KBM-7 (cell line): ENCODE measurements at places on chromosomes 13 and 19.

DNA sequence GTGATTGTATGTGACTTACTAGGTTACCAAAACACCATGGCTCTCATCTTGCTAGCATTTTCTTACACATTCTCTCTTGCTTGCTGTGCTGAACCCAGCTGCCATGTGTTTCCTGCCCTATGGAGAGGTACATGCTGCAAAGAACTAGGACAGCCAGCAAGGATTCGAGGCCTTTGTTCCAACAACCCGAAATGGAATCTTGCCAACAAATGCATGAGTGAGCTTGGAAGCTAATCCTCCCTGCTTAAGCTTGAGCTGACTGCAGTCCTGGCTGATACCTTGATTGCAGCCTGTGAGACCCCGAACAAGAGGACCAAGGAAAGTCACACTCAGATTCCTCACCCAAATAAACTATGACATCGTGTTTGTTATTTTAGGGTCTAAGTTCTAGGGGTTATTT lies 651.2 kb downstream of the SLITRK6 start:
- no peak for DNase-seq

DNA sequence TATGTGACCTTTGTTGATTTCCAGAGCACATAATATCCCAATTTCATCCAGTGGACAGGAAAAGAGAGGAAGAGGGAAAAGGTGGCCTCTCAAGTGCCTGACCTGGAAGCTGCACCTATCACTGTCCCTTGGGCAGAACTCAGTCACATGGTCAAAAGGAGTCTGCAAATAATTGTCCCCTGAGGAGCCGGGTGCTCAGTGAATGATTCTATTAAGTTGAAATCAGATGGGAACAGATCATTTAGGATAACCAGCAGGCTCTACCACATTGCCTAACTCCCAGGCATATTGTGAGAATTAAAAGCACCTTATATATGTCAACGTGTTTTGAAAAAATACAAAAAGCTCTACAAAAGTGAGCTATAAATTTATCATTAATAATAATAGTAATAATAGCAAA lies 6.8 kb downstream of the KL start:
- DNase-seq: no peak

GRCh38 chr13:56893843-56894242 lies 246.9 kb upstream of the PRR20A start:
- no peak for DNase-seq

DNA sequence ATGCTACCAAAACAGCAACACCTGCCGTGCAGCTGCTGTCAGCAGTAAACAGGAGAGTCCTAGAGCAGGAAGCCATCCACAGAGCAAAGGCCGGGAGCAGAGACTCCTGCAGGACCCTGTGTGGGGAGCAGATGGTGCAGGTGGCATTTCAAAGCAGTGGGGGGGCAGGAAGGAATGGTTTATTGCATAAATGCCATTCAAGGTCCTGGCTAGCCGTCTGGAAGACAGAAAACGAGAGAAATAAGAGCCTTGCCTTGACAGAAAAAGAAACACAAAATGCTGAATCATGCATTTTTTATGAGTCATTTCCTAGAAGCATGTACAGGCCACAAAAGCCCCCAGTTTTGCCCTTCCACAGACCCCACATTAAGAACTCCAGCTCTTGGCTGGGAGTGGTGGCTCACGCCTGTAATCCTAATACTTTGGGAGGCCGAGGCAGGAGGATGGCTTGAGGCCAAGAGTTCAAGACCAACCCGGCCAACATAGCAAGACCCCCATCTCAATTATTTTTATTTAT lies 5.4 kb downstream of the RSPH6A start:
- DNase-seq: peak; percentile 68

DNA sequence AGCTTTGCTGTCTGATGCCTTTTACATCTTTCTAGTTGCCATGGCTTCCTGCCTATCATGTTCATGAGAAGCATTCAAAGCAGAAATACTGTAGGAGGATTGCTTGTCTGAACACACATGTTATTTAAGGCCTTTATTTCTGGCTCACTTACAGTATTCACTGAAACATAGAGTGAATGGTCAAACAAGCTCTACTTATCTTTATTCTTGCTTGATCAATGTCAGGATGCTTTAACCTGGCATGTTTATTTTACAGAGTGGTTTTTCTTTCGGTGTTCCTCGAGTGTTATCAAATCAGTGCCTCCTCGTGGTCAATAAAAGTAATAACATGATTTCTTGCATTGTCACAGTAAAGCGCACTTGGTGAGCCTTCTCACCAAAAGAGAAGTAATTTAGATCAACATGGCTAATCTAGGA lies 73.5 kb upstream of the PCDH17 start:
- DNase-seq: peak; percentile 52

GRCh38 chr13:109007946-109008345 lies 378.5 kb downstream of the MYO16 start:
- DNase-seq: no peak

DNA sequence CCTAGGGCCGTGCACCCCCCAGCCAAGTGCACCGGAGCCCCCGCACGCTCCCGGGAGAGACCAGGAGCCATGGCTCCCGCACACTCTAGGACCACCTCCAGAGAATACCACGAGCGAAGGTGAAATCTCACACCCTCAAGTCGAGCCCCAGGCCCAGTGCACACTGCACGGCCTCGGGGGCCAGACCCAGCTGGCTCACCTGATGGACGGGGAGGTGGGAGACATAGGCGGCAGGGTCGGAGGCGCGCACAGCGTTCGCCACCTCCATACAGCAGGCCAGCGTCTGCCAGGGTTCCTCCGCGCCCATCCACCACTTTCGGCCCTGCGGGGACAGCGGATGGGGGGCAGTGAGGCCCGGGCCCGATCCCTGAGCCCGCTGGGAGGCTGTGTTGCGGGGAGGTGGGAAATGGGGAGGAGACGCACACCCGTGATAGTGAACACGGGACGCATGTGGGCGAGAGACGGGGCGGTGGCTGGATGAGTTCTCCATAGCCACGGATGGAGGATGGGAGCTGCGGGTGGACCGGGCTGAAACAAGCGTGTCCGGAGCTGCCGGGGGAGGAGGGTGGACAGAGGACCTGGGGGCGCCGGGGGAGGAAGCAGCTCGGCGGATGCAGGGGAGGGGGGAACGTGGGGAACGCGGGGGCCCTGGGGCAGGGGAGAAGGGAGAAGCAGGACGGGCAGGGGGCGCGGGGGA lies 13.0 kb downstream of the POLRMT start:
- no peak for DNase-seq

- DNase-seq: no peak
These were observed 9.8 kb downstream of the TPT1 start for GRCh38 chr13:45331123-45331619.

DNA sequence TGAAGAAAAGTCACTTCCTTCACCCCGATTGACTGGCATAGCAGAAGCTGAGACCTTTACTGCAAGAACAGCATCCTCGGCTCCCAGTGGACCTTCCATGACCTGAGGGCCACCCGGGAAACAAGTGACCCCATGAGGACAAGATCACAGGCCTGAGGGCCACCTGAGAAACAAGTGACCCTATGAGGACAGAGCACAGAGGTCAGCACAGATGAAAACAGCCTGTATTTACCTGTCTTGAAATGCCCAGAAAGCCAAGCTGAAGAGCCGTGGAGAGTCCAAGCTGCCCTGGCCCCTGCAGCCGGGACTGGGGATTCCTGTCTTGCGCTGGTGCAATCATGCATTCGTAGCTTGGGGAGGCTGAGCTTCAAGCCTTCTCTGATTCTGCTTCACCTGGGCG lies 114.2 kb upstream of the SPACA7 start:
- no peak for DNase-seq

DNA sequence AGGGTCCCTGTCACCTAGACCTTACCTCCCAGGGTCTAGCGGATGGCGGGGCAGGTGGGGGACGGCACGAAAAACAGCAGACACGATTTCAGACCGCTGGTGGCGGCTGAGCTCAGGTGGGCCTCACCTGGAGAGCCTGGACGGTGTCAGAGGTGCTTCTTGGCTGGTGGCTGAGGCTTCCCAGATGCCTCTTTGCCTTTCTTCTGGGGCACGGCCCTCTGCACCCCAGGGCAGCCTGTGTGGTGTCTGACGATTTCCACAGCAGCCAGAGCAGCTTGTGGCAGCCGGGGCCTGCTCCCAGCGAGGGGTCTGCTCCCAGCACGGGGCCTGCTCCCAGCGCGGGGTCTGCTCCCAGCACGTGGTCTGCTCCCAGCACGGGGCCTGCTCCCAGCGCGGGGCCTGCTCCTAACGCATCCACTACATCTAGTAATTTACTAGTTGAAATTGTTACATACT lies 66.7 kb downstream of the ATP11A start:
- no peak for DNase-seq

- no peak for DNase-seq
These were observed 1.2 kb downstream of the EEF2 start for GRCh38 chr19:3983936-3984583.

DNA sequence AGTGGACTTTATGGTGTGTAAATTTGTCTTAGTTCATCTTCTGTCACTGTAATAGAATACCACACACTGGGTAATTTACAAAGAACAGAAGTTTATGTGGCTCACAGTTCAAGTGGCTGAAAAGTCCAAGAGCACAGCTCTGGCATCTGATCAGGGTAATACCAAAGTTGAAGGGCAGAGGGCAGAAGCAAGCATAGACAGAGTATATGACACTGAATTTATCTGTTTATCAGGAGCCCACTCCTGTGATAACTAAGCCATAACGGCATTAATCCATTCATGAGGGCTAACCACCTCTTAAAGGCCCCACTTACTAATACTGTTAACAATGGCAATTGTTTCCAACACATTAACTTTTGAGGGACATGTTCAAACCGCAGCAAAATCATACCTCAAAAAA lies 4.0 kb upstream of the RFXAP start:
- peak; percentile 21 for DNase-seq

DNA sequence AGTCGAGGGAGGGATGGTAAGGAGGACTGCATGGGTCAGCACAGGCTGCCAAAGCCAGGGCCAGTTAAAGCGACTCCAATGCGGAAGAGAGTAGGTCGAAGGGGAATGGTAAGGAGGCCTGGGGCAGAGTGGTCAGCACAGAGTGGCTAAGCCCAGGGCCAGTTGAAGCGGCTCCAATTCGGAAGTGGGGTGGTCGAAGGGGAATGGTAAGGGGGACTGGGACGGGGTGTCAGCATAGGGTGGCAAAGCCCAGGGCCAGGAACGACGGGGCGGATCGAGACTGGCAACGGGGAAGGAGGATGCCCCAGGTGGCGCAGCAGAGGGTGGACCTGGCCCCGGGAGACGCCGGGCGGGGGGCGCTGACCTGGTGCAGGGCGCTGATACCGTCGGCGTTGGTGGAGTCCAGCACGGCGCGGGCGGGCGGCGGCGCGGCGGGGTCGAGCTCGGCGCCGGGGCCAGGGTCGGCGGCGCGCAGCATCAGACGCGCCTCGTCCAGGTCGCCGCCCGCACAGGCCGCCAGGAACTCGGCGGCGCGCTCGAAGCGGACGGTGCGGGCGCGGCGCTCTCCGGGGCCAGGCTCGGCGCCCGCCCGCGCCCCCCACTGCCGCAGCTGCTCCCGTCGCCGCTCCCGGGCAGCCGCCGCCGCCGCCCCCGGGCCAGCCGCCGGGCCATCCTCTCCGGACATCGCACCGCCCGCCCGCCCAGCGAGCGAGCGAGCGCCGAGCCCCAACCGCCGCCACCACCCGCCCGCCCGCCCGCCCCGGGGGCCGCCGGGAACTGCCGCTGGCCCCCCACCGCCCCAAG lies at the start of gene PPP1R12C:
PPP1R12C (minus strand) TSS at position 779 of the 804 bp plus-strand sequence; CDS start at position 685, 94 bp downstream.
- DNase-seq: no peak

GRCh38 chr13:113052206-113052605 lies 53.4 kb upstream of the F7 start:
- DNase-seq: no peak

DNA sequence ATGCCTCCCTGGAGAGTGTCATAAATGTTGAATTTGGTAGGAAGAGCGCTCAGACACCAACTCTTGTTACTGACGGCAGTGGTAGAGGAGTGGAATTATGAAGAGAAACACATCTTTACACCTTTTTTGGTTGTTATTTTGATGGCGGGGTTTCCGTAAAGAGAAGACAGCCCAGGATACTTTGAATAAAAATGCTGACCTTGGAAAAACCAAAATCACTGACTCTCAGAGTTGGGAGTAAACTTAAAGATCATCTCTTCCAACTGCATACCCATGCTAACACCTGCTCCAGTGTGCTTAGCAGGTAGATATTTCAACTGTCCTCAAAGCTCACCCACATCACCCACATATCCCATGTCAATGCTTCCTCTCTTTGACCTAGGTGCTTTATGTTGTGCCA lies 498.6 kb downstream of the LIG4 start:
- no peak for DNase-seq

DNA sequence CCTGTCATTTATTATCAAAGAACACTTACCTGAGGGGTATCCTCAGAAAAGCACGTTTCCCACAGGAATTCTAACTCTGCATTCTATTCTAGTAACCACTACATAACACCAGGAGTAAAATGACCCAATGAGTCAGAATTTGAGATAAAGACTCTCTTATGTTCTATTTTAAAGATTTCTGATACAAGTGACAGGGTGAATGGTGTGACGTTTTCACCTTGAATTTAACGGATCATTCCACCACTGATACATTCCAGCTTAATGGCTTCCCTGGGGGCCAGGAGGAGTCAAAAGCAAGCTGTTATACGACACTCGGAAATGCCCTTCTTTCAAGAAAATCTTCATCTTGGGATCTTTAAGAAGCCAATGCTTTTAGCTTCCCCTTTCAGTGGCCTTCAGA lies 55.2 kb downstream of the SLC7A1 start:
- DNase-seq: no peak

DNA sequence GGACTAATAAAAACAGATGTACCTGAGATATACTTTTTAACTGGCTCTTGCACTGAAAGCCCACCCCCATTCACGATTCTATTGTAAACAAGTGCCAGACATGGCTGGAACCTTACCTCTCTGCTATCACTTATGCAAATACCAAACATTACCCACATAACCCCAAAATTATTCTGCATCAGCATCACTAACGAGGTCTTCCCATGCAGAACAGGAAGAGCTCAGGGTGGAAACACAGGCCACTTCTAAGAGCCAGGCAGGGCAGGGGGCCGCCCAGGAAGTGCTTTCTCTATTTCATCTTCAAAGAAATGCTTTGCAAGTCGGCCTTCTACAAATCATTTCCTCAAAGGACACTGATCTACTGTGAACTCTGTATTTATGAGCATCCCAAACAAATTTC lies 7.3 kb downstream of the IRS2 start:
- no peak for DNase-seq

DNA sequence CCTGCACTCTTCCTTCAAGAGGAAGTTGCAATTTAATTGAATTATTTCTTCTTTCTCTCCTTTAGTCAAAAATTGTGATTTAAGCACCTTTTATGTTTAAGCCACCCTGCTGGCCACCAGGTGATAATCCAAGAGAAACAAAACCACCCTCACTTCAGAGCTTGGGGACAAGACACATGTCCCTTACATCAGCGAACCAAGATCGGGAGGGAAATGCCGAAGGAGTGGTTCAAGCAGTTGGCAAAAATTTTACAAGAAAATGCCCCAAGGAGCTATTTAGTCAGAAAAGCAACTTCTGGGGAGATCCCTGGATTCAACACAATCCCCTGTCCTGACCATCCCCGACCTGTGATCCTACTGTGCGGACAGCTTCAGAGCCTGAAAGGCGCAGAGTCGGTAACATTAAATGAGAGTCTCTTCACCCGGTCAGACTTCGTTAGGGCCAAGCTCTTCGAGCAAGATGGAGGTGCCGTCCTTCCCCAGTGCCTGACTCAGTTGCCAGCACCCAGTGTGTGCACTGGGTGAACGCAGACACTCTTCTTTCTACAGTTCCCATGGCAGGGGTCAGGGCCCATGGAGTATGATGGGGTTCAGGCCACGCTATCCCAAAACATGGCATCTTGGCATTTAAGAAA lies 78.6 kb upstream of the TM9SF2 start:
- DNase-seq: no peak

GRCh38 chr13:66264971-66265370 lies 965.2 kb downstream of the PCDH9 start:
- DNase-seq: no peak
